ENCODE measurements at places on chromosomes 7 and 10.

GRCh38 chr7:31043051-31043471, 9.0 kb upstream of the ADCYAP1R1 start:
- DNase-seq = no peak

GRCh38 chr10:79418886-79419595, 26.4 kb downstream of the ZCCHC24 start:
- DNase-seq = peak; percentile 53

- DNase-seq = no peak
Observed at GRCh38 chr10:117409549-117410305, 34.5 kb upstream of the PDZD8 start.

GRCh38 chr10:120400601-120401000, 56.4 kb upstream of the PLPP4 start:
- no peak for DNase-seq

DNA sequence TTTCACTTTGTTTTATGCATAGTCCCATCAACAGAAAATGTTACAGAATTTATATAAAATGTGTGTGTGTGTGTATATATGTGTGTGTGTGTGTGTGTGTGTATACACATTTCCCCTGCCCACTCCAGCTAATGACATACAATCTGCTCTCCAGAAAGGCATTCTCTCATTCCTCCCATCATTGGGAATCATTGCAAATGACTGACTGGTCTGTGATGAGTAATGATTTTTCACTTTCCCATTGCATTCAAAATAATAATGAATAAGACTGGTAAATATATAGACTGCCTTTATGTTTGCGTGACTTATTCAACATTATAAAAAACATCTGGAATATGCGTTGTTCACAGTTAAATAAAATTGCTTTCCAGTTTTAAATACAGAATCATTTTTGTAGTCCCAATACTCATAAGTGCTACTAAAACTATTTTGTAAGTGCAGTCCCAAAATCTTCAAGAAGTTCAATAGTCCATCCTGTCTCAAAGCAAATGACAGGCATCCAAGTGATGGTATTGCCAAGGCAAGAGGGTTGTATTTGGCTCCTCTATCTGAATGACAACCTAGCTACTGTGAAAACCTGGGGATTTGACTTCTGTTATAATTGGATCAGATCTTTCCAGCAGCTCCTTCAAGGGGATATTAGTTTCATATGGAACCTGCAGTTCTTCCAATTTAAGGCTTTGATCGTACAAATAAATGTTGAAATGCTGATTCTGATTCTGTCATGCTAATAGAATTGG, 150.9 kb downstream of the POLR1F start:
- no peak for DNase-seq

- no peak for DNase-seq
Observed at GRCh38 chr10:44831581-44831980, 79.6 kb upstream of the TMEM72 start.

GRCh38 chr10:70903262-70903921, 15.0 kb upstream of the PCBD1 start:
- peak; percentile 82 for DNase-seq

DNA sequence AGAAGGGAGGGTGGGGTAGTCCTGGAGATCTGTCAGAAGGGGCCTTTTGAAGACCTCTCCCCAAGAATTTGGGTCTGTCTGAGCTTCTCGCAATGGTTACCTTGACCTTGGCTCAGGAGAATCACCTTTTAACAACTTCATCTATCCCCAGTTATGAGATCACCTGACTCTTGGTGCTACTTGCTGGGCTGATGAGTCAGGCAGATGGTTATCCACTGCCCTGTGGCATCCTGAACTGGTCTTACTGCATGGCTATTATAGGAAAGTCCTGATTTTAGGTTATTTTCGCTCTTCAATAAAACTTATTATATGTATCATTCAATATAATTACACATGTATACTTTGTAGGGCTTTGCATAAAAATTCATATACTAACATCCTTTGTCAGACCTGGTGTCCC, 274.7 kb downstream of the GFRA1 start:
- DNase-seq = no peak

- no peak for DNase-seq
Observed at GRCh38 chr10:70956029-70956759, 67.8 kb upstream of the PCBD1 start.

- DNase-seq = no peak
Observed at GRCh38 chr7:17952387-17952786, 12.1 kb upstream of the SNX13 start.

GRCh38 chr7:154985230-154985629, 17.7 kb downstream of the PAXIP1 start:
- no peak for DNase-seq

DNA sequence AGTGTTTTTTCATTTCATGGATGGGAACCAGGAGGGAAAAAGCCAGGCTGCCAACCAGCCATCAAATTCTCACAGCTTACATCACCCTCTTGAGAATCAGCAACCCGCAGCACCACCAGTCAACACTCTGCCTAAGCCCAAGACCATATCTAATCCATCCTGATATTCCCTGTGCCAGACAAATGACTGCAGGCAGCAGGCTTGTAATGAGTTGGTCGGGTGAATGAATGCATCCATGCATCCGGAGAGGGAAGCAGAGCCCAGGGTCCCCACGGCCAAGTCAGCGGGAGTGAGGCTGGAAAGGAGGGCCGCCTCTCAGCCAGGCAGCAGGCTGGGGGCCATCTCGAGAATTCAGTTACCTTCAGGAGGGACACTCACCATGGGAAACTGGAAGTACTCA, 46.9 kb downstream of the SLIT1 start:
- DNase-seq = no peak

DNA sequence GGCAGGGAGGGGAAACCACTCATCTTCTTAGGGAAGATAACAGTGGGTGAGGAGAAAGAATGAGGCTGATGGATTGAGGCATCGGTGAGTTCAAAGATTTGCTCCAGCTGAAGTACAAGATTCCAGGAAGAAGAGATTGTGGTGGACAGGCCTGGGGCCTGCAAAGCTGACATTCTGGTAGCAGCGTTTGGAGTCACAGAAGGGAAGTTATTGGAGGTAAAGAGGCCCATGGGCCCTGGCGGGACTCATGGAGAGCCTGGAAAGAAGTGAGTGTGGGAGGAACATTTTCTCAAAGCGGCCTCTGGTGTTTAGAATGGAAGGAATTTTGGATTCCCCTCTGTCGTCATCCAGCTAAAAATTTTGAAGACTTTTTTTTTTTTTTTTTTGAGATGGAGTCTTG, 160.0 kb upstream of the KLF6 start:
- no peak for DNase-seq

GRCh38 chr7:46452561-46453135, 531.6 kb upstream of the IGFBP3 start:
- no peak for DNase-seq

DNA sequence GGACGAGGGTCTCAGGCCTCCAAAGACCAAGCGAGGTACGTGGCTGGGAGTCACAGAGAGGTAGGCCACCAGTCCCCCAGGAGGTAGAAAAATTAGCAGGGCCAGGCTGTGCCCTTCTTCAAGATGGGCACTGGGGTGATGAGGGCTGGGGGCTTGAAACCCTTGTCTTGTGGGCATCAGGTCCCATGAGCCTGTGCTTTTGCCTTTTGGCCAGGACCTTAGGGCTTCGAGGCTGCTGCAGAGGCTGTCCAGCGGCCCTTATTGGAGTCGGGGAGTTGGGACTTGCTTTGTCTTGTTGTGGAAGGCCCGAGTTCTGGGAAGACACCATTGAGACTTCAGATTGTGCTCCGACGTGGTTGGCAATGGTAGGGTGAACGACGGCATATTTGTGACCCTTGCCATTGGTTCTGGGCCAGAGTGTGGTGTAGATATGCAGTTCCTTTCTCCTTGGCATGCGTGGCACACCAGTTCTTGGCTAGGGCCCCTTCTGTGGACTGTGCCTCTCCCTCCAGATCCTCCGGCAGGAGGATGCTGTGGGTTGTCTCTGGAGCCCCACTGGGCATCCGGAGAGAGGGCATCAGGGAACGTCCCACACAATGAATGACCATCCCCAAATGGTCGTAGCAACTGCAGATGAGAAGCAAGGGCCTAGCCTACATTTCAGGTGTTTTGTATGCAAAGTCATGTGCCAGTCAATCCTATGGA, 931 bp downstream of the SH2D4B start:
- DNase-seq = peak; percentile 53

GRCh38 chr10:11787374-11787773, 35.8 kb upstream of the PROSER2 start:
- peak; percentile 18 for DNase-seq

GRCh38 chr10:75468612-75469005, 37.2 kb downstream of the LRMDA start:
- DNase-seq = peak; percentile 72

DNA sequence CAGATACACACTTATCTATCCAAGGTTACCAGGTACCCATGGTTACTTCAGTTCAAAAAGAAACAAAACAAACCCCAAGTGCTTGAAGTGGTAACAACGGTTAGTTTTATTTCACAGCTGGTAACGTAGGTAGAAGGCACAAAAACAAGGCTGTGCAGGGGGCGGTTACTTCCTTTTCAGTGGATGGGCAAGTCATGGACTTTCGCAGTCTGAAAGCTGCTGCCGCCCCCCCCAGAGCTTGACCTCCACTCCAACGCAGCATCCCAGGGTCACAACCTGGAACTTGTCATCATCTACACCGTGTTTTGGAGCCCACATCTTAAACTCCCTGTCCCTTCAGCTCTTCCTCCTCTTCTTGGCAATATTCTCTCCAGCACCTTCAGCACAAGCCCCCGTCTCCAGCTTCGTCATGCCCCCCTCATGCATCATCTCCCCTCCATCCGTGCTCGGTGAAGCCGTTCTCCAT, 181.2 kb upstream of the ITGB1 start:
- DNase-seq = no peak

- no peak for DNase-seq
Observed at GRCh38 chr10:84225427-84226173, at the start of gene LRIT2. TSS of gene LRIT2 (minus strand) at chr10:84225544. CDS start at chr10:84225520, 24 bp downstream.

- no peak for DNase-seq
Observed at GRCh38 chr7:19522486-19522885, 186.4 kb downstream of the POLR1F start.

- no peak for DNase-seq
Observed at GRCh38 chr7:142851269-142851668, 3.6 kb upstream of the EPHB6 start.
